Panc1 (cell line): ENCODE measurements at places on chromosomes 2 and 18.
A peak's percentile ranks its signal among the peaks of the same experiment; 100 is the strongest.

- DNase-seq = no peak
Measured at GRCh38 chr2:138469411-138469810, 32.2 kb upstream of the SPOPL start.

DNA sequence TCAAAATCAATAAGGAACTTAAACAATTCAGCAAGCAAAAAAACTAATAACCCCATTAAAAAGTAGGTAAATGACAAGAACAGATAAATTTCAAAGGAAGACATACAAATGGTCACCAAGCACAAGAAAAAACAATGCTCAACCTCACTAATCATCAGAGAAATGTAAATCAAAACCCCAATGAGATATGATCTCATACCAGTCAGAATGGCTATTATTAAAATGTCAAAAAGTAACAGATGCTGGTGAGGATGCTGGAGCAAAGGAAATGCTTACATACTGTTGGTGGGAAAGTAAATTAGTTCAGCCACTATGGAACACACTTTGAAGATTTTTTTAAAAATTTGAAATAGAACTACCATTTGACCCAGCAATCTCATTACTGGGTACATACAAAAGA lies 538.0 kb downstream of the TMX3 start:
- DNase-seq = no peak

DNA sequence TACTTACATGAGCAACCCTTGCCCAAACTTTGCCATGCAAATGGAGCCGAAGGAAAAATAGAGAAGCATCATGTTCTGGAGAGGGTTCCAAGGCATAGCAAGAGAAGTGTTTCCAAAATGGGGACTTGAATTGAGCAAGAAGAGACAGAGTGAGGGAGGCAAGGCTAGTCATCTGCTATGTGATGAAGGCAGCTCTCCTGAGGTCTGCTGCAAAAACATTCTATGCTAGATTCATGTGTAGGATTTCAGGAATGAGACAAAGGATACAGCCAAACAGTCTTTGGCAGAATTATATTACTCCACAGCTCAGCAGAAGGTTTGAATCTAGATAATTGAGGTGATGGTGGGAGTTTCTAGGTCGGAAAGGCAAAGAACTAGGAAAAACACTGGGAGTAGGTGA lies 24.1 kb upstream of the MRPL19 start:
- DNase-seq = no peak

- no peak for DNase-seq
Measured at GRCh38 chr2:10375570-10376281, 72.4 kb downstream of the ODC1 start.

GRCh38 chr2:237672731-237673129 lies 45.3 kb downstream of the LRRFIP1 start:
- DNase-seq = no peak

- no peak for DNase-seq
Measured at GRCh38 chr2:104889291-104889959, 35.5 kb downstream of the POU3F3 start.

GRCh38 chr2:49404108-49404507 lies 249.8 kb upstream of the FSHR start:
- DNase-seq = no peak

DNA sequence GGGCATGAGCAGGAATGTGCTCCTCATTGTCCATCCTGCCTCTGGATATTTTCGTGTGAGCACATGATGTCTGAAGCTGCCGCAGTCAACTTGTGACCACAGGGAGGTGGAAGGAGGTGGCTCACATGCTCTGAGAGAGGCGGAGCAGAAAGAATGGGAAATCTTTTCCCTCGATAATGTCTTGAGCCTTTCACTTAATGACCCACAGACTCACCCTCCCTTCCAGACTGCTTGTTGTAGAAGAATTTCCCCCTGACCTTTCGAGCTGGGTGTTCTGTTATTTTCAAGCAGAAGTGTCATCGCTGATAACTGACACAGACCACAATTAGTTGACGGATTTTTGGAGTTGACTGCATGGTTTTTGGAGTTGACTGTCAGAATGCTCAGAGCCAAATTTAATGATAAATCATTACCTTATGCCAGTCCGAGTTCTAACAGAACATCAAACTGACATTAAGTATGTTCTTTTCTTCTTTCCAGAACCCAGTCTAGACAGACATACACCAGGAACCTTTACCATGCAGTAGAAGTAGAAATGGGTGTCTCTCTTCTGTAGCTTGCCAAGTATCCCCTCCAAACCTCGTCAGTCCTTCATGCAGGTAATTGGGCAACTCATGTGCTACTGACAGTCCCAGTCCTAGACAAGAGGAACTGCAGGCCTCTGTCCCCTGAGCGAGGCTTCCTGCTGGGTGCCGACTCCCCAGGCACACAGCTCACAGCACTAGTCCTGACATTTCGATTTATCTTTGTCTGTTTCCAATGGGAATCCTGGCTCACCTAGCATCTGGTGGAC lies 29.4 kb upstream of the RTTN start:
- DNase-seq = no peak

DNA sequence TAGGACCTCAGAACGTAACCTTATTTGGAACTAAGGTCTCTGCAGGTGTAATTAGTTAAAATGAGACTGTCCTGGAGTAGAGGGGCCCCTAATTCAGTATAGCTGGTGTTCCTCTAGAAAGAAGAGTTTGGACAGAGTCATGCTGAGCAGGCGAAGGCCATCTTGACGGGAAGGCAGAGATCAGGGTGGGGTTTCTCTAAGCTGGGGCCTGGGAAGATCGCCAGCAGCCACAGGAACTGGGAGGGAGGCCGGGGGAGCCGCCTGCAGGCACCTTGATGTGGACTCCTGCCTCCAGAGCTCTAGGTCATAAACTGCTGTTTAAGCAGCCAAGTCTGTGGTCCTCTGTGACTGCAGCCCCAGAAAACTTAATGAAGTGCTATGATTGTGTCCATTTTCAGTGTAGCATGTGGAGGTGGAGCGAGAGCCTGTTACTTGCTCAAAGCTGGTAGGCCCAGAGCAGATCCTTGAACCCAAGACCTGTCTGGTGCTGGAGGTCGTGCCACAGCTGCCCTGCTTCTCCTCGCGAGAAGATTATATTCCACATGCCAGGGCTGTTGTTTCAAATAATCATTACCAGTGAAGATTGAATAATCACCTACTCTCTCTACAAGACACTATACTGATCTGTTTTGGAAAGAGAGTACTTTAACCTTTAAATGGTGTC lies 105.7 kb downstream of the TPO start:
- no peak for DNase-seq

- no peak for DNase-seq
Measured at GRCh38 chr2:75844651-75845050, 133.9 kb upstream of the GCFC2 start.

DNA sequence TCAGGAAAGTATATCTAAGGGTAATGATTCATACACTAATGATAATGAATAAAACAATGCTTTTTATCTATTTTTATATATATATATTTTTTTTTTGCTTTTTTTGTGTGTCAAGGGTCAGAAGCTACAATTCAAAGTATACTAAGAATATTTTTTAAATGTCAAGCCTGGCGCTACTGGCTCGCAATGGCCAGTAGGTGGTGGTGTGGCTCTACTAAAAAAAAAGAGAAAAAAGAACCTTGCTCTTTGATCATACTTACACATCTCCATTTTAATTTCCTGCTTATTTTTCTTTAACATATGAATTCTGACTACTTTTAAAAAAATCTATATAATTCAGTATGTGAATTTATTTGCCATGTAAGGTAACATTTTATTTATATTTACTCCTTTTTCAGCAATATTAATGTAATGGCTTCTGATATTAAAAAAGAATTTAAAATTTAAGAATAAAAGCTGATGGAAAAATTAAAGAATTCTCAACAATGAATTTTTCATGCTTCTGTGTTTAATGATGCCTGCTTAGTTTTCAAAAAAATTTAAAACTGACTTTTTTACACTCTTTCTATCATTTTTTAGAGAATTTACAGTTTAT lies 232.9 kb downstream of the GULP1 start:
- no peak for DNase-seq

DNA sequence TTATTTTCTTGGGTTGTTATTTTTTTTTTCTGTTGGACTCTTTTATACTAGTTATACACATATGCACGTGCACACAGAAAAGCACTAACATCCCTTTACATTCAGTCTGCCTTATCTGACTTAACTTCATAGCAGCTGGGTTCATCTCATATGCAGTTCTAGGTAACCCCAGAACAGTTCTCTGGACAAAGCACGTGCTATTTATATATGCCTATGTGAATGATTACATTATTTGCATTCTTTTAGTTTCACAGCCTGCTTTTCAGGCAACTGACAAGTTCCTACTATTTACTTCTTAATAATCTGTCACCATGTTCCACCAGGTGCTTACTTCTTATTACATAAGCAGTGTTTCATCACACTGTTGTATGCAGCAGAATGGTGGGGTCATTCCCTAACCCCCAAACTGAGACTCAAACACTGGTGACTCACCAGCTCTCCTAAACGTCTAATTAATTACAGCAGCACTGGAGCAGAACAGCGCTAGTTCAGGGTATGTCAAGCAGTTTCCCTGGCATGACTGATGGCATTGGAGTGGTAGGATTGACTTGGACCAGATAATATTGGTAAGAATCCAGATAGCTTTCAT lies 372.8 kb downstream of the CLIP4 start:
- no peak for DNase-seq

DNA sequence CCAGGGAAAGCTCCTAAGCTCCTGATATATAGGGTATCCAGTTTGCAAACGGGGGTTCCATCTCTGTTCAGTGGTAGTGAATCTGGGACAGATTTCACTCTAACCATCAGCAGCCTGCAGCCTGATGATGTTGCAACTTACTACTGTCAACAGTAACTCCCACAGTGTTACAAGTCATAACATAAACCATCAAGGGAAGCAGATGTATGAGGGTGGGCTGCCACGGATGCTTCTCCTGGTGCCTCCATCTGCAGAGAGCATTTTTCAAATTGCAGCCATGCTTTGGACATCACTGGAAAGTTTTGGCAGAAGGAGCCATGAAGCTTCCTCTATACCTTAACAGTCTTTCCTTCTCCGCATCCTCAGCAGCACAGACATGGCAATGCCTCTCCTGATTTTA lies 234.5 kb downstream of the ANKRD36B start:
- DNase-seq = no peak

GRCh38 chr2:121483021-121483420 lies 47.7 kb upstream of the RNU4ATAC start:
- no peak for DNase-seq

DNA sequence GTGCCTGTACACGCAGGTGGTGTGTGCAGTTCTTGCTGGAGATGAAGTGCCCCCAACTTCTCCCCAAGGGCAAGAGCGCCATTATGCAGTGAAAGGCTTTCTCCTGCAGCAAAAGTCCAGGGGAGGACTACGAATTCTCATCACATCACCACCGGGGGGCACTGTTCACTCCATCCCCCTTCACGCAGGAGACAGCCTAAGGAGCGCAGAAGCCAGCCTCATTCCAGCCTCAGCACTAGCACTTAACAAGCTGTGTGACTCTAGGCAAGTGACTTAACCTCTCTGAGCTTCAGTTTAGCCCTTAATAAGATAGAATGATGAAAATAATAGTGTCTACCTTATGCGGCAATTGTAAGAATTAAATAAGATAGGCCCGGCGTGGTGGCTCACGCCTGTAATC lies 32.3 kb downstream of the DNMT3A start:
- DNase-seq = peak; percentile 22

GRCh38 chr18:48428475-48429177 lies 19.4 kb upstream of the ZBTB7C start:
- DNase-seq = no peak

GRCh38 chr18:68839701-68840100 lies 41.8 kb downstream of the CCDC102B start:
- no peak for DNase-seq

GRCh38 chr18:44682871-44683221 lies 2.2 kb downstream of the SETBP1 start:
- DNase-seq = no peak

- no peak for DNase-seq
Measured at GRCh38 chr2:143582046-143582747, 453.0 kb downstream of the ARHGAP15 start.

DNA sequence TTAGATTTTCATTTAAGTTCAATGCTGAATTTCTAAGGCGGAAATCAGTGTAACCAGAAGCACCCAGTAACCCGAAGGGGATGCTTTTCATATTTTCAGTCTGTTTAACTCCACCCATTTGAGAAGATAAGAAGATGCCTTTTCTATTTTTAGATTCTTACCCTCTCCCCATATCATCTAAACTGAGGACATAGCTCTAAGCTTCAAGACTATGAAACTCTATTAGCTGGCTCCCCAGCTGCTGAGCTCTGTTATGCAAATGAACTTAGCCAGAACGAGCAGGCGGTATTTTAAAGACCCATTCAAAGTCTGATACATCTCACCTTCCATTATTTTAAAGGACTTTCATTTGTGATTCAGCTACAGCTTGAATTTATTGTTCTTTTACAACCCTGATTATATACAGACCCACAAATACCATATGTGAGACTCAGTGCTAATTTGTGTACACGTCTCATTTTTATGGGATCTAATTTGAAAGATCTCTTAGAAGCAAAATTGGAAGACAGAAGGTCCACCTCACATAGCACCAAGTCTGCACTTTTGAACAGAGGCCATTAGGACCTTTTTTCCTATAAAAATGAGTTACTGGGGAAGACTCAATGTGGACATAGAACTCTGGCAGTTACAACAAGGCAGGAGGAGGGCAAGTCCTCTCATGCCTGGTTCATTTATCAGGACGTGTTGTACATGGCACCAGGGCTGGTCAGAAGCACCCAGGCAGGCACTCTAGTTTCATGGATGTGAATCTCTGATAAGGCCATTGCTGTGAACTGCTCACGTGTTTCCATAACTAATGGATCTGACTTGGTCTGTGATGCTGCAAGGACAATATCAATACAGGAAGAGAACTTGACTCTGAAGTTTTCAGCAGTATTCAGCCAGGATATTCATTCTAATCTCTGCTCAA lies 16.3 kb downstream of the CDC42EP3 start:
- DNase-seq = no peak

DNA sequence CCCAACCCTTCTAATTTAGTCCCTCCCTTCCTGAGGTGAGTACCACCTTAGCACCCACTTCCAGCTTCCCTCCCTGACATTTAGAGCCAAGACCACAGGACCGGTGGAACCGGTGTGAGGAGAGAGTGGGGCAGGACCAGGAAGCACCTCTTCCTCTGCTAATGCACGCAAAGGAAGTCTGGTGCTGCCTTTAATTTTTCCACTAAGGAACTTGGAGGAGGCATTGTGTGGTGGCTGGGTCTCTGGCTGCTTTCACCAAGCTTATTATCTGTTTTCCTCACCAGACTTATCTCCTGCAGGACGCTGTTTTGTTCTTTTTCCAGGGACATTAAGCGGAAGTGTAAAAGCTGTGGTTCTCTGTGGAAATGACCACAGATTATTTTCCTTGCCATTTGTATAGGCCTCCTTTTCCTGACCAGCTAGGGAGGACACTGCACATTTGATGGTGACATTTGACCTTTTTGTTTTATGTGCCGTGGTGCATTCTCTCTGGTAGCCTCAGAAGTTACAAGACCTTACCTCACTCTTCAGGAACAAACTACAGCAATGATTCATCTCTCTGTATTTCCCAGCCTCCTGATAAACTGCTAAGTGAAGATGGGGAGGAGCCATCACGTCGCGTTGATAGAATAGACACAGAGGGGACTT lies 39.8 kb upstream of the SPTBN1 start:
- no peak for DNase-seq

- DNase-seq = no peak
Measured at GRCh38 chr2:25085761-25086560, 44.1 kb downstream of the EFR3B start.

GRCh38 chr18:69469444-69469919 lies 68.8 kb downstream of the DOK6 start:
- peak; percentile 2 for DNase-seq
